Type B pancreatic cell (in vitro differentiated cells): ENCODE measurements at places on chromosomes 3 and 15.

DNA sequence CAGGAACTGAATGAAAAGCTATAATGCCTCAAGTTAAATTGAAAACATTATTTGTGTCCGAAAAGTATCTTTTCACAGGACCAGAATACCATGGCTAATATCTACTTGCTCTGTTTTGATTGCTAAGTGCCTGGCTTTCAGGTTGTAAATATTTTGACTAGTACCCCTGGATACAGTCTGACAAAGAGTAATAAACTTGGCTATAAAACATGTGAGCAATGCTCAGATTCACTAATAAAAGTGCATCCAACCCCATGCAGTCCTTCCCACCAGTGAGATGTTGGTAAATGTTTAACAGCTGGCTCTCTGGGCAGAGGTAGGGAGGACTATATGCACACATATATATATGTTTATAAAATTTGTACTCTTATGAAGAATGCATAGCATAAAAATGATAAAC, 281.8 kb upstream of the TGFBR2 start:
- no peak for DNase-seq

DNA sequence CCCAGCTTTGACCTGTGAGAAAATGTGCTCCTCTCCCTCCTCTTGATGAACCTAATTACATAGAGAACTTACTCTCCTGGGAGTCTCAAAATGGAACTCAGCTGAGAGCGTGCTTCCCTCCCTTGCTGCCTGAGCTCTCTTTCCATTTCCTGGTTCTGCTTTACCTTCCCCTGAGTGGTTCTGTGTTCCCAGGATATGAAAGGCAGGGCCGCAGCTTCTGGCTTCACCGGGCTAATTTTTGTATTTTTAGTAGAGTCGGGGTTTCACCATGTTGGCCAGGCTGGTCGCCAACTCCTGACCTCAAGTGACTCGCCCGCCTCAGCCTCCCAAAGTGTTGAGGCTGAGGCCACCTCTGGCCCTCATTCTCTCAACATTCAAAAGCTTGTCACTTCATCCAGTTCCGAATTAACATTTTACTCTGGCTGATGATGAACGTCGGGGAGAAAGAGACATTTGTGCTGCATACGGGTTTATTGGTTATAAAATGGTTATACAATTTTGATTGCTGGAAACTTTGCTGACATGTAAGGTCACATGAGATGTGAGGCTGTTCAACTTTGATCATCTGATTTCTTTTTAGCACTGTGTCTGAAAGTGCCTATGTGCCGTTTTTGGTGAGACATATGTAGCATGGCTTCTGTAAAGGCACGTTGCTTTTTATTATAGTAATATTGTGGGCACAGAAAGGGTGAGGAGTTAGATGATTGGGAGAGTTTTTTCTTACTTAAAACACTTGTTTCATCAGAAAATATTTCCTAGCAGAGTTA, 6.6 kb downstream of the PLS1 start:
- DNase-seq = no peak

DNA sequence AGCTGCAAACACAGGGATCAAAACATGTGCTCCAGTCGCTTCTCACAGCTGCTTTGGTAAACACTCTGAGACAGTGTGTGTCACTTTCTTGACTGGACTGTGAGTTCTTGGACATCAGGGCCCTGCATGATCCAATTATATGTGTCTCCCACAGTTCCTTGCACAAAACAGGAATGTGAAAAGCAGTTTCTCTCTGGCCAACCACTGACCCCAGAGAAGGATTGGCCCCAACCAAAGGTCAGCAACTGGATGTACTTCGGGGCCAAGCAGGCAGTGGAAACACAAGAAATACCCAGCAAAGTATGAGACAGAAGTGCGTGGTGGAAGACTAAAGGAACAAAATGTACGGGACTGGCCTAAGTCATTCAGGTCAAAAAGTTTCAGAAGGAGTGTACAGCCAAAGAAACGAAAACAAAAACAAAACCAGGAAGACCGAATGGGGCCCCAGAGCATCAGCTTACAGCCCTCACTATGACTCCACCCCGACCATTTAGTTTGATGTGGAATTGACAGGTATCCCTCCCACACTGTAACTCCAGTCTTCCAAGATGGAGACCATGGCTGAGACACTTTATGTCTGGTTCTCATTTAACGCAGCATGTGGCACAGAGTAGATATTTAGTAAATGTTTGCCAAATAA, 76.7 kb upstream of the LPP start:
- DNase-seq = no peak

DNA sequence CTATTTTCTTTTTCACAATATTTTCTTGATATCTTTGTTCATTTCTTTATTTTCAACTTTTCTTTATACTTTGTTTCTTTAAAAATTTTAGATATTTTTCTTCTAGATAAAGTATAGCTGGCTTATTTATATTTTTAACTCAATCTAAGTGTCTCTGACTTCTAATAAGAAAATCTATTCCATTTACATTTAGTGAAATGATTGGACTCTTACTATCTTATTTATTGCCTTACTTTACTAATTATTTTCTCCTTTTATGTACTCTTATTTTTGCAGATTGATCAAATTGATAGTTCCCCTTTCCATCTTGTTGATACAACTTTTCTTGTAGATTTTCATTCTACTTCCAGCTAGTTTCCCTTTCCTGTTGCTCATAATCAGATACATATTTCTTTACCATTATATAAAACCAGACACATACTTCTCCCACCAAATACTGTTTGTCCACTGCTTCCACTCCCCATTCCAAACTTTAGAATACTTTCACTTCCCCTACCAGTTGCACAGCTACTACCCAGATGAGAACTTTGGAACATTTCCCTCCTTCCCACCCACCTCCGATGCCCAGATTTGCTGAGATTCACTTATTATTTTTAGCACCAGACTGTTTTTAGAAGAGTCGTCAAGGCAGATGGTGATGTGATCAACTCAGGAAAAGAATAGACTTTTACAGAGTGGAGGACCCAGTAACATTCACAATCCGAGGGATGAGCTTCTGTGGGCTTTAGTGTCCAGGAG, 151.5 kb downstream of the LIPC start:
- DNase-seq = no peak

GRCh38 chr3:147008886-147009285, 397.5 kb downstream of the ZIC4 start:
- no peak for DNase-seq

GRCh38 chr3:48739955-48740823, 23.2 kb upstream of the IP6K2 start:
- peak; percentile 76 for DNase-seq

DNA sequence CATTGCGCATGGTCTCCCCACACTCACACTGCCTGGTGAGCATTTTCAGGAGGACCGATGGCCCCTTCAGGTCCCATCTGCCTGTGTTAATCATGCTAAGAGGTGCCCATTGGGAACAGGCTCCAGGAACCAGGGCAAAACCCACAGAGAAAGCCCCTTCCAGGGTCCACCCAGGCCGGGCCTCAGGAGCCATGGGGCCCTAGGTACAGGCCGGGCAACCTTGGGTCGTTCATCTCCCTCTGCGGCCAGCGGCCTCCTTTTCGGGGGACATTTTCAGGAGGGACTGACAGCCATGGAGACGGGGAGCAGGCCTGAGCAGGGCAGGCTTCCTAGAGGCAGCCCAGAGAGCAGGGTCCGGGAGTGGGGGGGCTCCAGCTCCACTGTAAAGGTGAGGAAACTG, 68.0 kb upstream of the TAMM41 start:
- DNase-seq = peak; percentile 51

- DNase-seq = no peak
Measured at GRCh38 chr15:52737720-52738119, 52.4 kb downstream of the ONECUT1 start.

- DNase-seq = no peak
Measured at GRCh38 chr3:182276512-182276911, 516.8 kb upstream of the ATP11B start.

DNA sequence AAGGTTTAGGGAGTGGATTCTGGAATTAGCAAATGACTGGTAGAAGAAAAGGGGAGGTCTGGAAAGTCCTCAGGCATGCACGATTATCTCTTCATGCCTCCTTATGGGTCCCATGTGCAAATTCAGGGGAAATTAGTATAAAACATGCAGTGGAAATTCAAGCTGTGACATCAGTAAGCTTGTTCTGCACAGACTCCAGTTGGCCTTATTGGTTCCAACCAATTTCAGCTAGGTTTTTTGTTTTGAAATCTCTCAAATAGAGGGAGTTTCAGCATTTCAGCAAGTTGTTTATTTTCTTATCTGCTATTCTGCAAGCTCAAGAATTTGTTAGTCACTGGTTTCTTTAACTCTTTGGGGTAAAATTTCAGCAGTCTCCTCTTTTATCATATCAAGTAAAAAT, 774 bp upstream of the TMCO5A start:
- DNase-seq = no peak

DNA sequence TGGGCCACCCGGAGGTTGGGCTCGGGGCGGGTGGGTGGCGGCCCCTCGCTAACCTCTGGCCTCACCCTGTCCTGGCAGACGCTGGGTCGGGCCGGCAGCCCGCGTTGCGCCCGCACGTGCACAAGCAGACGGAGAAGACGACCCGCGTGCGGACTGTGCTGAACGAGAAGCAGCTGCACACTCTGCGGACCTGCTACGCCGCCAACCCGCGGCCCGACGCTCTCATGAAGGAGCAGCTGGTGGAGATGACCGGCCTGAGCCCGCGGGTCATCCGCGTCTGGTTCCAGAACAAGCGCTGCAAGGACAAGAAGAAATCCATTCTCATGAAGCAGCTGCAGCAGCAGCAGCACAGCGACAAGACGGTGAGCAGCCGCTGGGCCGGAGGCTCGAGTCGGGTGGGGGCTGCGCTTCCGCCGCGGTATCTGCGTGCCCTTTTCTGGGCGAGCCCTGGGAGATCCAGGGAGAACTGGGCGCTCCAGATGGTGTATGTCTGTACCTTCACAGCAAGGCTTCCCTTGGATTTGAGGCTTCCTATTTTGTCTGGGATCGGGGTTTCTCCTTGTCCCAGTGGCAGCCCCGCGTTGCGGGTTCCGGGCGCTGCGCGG, 3.7 kb downstream of the ISL2 start:
- DNase-seq = no peak

DNA sequence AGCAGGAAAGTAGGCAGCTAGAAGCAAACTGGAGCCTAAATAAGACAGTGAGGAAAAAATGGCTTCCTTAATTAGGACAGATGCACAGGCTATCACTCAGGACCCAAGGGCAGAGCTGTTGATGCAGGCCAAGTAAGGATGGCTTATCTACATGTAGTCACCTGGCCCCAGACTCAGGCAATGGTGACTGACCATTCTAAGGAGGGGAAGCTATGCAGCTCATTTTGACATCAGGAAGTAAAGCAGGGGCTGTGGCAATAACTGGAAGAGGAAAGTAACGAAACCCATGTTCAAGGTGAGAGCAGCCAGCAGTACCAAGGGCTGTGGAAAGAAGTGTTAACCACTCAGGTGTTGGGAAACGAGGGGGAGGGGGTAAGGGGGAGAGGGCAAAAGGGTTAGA, 16.2 kb downstream of the ACAD11 start:
- no peak for DNase-seq

DNA sequence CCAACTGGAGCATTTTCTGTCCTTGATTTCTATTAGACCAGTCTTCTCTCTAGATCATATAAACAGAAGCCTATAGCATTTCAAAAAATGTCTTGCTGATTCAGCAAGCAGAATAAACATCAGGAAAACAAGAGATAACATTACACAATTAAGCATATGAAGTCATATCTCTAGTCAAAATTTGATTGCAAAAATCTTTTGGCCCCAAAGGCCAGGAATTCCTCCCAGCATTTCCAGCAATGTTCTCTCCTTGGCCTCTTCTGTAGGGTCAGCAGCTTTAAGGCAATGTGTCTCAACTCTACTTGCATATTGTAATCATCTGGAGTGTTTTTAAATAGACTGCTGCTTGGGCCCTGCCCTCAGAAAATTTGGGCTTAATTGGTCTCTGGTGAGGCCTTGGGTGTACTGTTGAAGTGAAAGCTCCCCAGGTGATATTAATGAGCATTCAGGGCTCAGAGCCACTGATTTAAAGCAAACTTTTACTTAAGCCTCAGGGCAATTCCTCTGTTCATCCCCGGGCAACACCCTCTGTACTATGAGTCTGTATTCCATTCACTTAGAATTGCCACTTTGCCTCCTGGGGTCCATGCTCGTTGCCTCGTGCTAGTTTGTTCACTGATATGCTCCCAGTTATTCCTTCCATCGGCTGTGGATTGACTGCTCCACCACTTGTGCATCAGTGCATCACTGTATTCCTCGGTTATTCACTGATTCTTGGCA, 1072.6 kb downstream of the ROBO2 start:
- no peak for DNase-seq

GRCh38 chr3:178483704-178484103, 52.5 kb upstream of the KCNMB2 start:
- no peak for DNase-seq

GRCh38 chr3:100637197-100637631, 27.8 kb downstream of the ADGRG7 start:
- no peak for DNase-seq

- DNase-seq = no peak
Measured at GRCh38 chr3:73255609-73256029, 194.2 kb downstream of the EBLN2 start.

GRCh38 chr3:31836131-31837075, 144.7 kb downstream of the OSBPL10 start:
- no peak for DNase-seq
